ENCODE measurements at places on chromosomes 11 and 22.

DNA sequence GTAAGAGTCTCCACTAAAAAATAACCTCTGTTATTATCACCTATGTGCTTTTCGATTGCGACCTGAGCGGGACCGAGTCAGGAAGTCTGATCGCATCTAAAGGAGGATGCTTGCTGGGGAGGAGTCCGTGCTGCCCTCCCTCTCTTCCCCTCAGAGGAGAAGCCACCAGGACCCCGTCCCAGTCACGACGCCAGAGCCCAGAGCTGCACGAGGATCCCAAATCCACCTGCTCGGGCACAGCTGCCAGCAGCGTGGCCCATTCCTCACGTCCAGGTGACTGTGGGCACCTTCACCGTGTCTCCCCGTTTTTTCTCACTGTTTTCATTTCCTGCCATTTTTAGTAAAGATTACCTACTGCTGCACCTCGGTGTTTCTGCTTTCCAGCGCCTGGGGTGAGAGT, 390.3 kb downstream of the BRD1 start:
- DNase-seq, result no peak

- DNase-seq, result no peak
Observed at GRCh38 chr11:1843098-1843473, 4.3 kb downstream of the TNNI2 start.

DNA sequence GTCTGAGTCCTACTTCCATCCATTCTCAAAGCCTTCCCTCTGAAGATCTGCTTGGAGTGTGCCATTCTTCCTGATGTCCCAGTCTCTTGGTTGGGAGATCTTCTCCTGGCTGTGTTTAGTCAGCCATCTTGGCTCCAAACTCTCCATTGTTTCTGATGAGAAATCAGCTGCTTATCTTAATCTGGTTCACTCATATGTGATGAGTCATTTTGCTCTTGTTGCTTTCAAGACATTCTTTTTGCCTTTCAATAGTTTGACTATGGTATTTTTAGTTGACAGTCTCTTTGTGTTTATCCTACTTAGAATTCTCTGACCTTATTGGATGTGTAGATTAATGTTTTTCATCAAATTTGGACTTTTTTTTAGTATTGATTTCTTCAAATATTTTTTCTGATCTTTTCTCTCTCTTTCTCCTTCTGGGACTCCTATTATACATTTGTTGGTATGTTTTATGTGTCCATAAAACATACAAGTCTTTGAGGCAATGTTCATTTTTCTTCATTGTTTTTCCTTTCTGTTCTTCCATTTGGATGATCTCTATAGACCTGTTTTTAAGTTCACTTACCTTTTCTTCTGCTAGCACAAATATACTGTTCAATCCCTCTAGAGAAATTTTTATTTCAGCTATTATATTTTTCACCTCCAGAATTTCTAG, 77.2 kb upstream of the CLPB start:
- no peak for DNase-seq

GRCh38 chr11:76217653-76218160, 11.4 kb upstream of the WNT11 start:
- DNase-seq, result no peak

GRCh38 chr11:42595876-42596275, 715.9 kb upstream of the API5 start:
- DNase-seq, result no peak

GRCh38 chr22:34842630-34843029, 223.3 kb upstream of the ISX start:
- no peak for DNase-seq

DNA sequence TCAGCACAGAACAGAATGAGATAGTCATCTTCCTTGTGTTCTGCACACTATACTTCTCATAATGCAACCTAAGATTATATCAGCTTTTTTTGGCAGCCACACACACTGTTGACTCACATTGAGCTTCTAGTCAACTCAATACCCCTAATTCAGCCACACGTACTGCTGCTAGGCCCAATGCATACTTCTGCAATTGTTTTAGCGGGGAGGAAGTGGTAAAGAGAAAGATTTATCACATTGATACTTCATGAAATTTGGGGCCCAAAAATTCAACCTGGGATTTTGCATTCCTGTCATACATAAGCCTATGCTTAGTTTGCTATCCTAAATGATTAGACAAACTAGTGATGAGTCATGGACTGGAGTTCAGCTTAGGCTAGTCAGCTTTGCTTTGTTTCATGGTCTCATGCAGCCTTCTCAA, 8.6 kb upstream of the UPB1 start:
- DNase-seq, result peak; percentile 18

DNA sequence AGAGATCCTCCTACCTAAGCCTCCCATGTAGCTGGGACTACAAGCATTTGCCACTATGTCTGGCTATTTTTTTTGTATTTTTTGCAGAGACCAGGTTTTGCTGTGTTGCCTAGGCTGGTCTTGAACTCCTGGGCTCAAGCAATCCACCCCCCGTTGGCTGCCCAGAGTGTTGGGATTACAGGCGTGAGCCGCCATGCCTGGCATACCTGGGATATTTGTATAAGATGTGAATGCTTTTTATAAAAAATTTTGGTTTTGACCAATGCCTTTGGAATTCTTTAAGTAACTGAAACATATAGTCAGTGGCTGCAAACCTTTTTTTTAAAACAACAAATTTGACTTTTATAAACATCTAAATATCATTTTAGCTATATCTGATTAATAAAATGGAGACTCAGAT, 42.4 kb downstream of the ADAMTS8 start:
- no peak for DNase-seq

- no peak for DNase-seq
Observed at GRCh38 chr11:22162756-22163155, 30.1 kb upstream of the ANO5 start.

GRCh38 chr11:113664069-113664980, 41.8 kb downstream of the TMPRSS5 start:
- DNase-seq, result no peak

DNA sequence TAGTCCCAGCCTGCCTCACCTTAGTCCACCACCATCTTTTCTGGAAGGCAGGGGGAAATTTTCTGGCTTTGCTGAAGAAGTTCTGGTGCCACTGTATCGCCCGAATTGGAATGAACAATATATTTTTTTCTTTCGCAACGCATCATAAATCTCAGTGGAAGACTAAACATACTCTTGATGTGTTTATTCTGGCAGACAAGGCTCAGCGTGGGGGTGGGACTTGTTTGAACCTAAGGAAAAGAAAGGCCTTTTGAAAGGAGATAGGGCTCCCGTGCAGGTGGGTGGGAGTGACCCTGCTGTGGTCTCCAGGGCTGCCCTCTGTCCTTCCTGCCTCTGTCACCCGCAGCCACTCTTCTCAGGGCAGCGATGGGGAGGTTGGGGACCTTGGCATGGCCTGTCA, 42.5 kb downstream of the CD82 start:
- no peak for DNase-seq

- DNase-seq, result no peak
Observed at GRCh38 chr22:23418159-23418788, 161.8 kb downstream of the IGLL1 start.

GRCh38 chr11:62482753-62483152, 63.9 kb downstream of the AHNAK start:
- DNase-seq, result no peak

GRCh38 chr11:70434813-70435278, 36.5 kb downstream of the CTTN start:
- no peak for DNase-seq

DNA sequence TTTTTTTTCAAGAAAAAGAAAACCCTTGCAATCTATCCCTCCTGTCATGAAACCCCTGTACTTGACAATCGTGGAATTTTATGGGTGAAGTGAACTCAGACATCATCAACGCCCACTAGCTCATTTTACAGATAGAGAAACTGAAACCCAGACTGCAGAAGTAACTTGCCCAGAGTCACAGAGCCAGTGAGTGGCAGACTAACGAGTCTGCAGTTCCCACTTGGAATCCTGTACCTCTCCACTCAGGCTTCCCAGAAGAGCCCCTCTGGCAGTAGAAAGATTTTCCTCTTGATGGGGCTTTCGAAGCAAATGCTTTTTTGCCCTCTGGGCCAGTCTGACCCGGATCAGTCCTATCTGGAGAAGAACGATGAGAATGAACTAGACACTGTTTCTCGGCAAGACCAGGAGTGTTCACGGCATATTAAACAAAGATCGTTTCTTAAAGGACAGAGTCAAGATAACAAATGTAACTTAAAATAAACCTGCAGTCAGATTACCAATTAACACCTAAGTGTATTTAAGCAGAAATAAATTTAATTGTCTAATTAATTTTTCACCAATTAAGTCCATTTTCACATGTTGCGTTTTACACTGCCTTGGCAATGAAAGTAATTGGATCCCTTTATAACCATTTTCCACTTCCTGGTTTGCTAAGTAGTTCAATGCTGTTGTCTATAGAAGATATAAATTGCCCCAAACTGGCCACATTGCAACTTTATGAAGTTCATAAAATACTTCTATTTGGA, 61.3 kb upstream of the CREB3L1 start:
- no peak for DNase-seq

GRCh38 chr22:25153961-25154666, 45.5 kb upstream of the CRYBB3 start:
- DNase-seq, result no peak

DNA sequence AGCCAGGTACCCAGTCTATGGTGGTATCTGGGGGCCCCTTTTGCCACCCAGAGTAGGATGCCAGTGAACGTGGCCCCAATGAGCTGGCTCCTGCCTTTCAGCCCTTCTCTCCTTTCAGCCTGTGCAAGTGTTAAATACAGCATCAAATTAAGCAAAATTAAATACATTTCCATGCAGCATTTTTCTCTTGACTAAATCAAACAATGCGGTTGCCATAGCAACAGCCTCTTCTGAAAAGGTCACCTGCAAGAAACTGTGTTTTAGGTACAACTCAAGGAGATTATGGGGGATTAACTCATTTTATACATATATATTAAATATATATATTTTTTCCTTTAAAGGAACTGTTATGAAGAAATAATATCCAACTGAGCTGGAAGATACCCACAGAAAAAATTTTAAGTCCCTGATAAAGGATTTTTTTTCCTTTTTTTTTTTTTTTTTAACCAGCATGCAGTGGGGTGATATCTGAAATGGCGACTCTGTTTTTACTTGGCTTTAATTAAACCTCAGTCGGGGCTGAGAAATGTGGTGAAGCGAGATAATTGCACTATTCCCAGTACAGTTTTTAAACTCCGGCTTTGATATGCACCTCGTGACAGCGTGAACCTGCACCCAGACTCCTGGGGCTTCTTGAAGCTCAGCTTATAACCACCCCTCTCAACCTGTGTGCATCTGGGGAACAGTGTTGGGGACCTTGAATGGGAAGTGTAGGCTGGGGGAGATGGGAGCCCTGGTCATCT, 115.3 kb downstream of the PKNOX2 start:
- no peak for DNase-seq

Measured in activated naive CD4-positive, alpha-beta T cell treated with Interleukin-2 at 50 U/mL for 16 hours (primary cell).